ENCODE measurements at places on chromosomes 13 and 19.

DNA sequence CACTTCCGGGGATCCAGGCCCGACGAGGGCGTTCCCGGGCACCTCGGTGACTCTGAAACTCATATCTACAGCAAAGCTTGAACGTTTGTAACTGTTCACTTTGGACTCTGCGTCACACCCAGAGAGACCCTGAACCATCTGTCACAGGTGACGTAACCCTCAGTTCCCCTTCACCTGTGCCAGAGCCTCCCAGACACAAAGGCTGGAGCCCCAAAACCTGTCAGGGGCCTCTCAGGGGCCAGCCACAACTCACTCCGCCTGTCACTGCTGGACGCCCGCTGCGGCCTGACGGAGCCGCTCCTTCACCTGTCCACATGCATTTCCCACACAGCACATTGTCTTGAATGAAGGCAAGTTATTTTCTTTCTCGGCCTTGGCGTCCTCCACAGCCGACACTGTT lies 8.0 kb downstream of the RASA3 start:
- DNase-seq = no peak

- no peak for DNase-seq
Observed at GRCh38 chr13:69283301-69283700, 824.3 kb upstream of the ATXN8OS start.

- DNase-seq = no peak
Observed at GRCh38 chr13:50390503-50391248, 375.4 kb downstream of the KCNRG start.

- DNase-seq = no peak
Observed at GRCh38 chr19:13401388-13401787, 104.9 kb downstream of the CACNA1A start.

DNA sequence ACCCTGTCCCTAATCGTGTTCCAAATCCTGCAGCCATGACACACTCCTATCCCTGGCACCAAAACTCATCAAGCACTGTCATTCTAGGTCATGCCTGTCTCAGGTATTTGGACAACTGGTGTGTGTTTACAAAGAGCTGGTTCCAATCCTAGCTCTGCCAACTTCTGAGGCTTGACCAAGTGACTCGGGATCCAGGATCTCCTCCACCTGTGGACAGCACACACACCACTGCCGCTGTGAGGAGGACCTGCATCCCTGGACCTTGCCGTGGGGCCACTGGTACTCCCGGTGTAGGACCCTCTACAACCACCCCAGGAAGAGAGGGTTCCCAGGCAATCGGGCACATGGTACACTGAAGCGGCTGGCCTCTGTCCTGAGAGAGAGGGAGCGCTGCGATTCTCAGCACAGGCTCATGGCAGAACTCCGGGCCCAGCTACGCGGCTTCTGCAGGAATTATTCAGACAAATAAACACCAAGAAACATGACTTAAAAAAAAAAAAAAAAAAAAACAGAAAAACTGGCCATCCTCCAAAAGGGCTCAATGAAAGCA lies 20.4 kb downstream of the MLLT1 start:
- no peak for DNase-seq

DNA sequence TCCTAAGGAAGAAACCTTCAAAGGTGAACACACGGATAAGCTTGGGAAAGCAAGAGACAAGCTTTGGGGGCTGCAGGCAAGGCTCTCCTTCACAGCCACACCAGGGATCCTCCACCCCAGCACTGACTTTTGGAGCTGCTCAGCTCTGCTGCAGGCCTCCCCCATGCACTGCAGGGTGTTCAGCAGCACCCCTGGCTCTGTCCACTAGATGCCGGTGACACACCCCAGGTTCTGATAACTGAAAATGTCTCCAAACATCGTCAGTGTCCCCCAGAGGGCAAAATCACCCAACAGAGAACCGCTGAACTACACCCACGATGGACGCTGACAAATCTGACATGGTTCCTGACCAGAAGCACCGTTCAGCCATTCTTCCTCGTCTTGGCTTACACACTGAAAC lies 90.5 kb downstream of the STK24 start:
- no peak for DNase-seq

DNA sequence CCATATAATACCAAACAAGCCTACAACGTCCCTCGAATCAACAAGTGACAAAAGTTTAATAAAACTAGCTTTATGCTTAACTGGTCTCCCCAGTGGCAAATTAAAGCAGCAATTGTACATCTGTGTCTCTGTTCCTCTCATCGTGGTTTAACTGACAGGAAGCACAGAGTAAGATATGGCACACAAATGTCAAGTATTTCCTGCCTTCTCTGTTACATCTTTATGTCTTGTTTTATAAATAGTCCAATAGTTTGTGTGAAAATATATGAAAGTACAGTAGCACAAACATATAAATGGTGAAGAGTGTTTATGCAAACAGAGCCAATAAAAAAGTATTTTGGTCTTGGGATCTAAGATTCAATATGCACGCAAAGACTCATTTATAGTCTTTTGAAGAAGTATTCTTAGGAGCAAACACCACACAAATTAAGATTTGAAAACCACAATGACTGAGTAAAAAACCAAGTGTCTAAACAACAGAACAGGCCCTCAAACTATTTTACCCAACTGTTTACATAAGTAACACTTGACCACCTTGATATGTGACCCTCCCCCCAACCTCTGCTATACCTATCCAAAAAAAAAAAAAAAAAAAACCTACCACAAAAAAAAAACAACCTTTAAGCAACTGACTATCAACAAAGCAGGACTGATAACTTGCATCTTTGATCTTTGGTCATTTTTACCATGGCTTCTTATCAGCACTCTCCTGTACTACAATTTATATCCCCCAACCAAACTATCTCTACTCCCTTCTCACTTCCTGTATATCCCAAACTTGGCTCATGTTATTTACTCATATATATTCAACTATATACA lies 14.0 kb downstream of the ELF1 start:
- DNase-seq = no peak

- DNase-seq = no peak
Observed at GRCh38 chr13:101341464-101341863, 74.8 kb downstream of the NALCN start.

DNA sequence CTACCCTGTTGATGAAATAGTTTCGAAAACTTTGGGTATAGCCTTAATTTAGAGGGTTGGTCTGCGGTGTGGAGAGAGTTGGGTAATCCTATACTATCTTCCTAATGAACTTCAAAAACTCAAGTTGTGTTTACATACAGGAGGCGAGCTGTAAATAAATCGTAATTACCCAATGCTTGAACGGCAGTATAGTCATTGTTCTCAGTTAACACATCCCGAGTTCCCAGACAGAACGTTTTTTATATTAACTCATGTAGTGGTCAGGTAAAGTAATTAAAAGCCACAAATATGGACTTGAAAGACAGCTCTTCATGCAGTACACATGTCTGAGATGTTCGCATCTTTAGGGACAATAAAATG lies 1.5 kb downstream of the PDS5B start:
- no peak for DNase-seq

DNA sequence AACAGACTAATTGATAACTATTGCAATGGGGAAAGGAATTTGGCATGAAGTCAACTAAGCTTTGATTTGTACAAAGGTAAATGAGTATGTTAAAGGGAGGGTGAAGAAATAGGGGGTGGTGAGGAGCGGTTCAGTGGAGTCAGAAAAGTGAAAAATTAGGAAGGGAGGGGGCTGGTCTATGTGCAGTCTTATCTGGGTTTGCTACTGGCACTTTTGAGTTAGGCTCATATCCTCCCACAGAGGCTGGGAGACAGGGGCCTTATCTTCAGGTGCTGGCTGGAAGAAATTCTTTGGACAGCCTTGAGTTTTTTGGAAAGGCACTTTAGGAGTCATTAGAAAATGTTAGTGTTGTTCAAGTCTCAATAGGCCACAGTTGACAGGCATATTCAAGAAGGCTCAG lies 11.1 kb downstream of the ZNF302 start:
- DNase-seq = no peak

- no peak for DNase-seq
Observed at GRCh38 chr19:2888731-2889224, 11.9 kb upstream of the ZNF57 start.

- no peak for DNase-seq
Observed at GRCh38 chr19:14542711-14543328, 13.4 kb downstream of the TECR start.

DNA sequence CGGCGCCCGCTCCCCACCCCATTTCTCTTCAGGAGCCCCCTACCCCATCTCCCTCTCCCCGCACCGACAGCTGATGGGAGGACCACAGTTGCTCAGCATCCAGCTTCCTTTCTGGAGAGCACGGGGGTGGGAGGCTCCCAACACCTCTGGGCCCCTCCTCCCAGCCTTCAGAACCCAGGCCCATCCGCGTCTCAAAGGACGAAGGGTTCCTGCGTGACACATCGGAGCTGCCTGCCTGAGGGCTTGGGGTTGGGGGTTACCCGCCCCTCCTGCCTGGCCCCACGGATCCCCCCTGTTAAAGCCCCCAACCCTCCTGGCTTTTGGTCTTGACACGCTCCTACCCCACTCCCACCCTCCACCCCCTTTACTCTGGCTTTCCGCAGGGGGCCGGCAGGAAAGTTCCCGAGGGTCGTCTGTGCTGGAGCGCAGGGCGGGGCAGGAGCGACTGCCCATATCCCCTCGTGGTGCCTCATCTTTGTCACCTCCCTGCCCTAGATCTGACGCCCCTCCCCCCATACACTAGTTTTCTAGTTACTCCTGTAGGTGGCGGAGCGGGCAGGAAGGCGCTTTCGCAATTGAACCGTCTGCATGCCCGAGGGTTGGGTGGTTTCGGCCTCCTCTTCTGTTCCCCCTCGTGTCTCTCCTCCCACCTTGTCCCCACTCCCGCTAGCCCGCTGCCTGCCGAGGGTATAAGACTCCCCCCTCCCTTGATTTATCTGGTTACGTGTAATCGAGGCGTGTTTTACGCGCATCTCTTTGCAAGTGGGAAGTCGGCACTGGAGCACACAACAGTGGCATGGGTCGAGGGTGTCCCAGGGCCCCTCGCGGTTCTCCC lies 924 bp downstream of the TRAPPC5 start:
- peak; percentile 88 for DNase-seq

DNA sequence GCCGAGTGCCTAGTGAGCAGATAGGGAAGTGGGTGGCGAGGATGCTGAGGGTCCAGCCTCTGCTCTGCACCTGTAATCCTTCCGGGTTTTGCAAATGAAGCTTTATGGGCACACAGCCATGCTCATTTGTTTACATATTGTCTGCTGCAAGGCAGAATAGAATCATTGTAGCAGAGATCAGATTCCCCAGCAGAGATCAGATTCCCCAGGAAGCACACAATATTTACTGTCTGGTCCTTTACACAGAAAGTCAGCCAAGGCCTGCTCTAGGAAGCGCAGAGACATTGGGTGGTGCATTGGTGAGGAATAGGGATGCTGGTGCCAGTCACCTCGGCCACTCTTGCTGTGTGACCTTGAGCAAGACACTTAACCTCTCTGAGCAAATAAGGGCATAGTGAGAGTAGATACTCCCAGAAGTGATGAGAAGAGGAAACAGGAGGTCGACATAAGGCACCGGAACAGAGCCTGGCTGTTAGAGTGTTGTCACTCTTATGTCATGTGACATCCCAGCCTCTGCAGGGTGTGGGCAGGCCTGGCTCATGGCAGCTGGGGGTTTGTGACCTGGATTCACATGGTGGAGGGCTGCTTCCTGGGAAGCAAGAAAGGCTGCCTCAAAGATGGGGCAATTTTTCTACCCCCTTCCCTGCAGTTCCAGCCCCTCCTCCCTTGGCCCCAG lies 25.6 kb downstream of the CARM1 start:
- DNase-seq = no peak

DNA sequence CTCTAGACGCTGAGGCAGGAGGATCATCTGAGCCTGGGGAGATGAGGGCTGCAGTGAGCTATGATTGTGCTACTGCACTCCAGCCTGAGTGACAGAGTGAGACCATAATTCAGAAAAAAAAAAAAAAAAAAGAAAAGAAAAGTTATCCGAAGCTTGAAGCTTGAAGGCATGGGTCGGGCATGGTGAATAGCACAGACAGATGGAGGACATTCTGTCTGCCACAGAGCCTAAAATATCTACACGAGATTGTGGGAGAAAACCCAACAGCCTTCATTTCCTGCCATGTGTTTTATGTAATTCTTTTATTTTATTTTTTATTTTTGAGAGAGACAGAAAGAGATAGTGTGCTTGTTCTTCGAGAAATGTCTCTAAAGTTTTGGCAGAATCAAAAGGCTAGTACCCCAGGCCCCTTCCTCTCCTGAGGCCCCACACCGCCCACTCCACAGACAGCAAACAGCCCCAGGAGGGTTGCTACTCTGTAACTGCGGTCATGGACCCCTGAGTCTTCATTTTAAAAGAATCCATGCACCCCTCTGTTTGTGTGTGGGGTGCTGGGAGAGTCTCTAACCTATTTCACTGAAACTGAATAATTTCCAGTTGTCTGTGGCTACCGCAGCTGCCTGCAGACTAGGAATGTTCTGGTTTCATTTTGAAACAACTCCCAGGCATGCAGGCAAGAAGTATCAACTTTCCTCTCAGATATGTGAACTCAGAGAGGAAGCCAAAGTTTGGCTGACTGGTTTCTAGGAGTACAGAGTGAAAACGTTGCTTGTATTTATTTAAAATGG lies 38.4 kb upstream of the RCBTB2 start:
- DNase-seq = no peak

DNA sequence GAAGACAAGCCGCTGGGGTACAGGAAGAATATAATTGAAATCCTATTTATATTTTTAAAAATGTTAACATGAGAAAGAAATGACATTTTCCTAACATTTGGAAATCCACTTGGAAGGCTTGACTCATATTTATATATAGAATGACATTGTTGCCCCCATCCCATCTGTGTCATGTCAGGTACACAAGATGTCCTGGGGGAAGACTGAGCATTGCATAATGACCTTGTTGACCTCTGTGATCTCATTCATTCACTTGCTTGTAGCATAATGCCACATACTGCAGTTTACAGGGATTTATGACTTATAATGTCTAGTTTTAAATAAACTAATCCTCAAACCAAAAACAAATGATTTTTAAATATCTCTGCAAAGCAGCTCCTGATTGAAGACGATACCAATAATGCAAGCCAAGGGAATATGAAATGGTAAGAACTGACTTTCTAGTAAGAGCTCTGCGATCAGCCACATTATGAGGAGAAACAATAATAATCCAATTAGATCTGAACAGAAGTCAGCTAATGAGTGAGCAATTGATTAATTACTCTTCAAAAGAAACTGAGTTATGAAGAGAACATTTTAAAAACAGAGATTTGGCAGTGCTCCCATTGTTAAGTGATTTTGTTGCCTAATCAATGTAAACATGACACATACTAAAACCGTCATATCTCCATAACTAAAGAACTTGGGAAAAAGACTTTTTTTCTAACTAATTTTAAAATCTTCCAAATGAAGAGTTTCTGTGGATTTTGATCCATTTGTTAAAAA lies 21.2 kb upstream of the VWA8 start:
- DNase-seq = no peak

All from activated CD4-positive, alpha-beta T cell treated with anti-CD3 and anti-CD28 coated beads for 24 hours (primary cell).